ENCODE measurements at places on chromosomes 6 and 20.

DNA sequence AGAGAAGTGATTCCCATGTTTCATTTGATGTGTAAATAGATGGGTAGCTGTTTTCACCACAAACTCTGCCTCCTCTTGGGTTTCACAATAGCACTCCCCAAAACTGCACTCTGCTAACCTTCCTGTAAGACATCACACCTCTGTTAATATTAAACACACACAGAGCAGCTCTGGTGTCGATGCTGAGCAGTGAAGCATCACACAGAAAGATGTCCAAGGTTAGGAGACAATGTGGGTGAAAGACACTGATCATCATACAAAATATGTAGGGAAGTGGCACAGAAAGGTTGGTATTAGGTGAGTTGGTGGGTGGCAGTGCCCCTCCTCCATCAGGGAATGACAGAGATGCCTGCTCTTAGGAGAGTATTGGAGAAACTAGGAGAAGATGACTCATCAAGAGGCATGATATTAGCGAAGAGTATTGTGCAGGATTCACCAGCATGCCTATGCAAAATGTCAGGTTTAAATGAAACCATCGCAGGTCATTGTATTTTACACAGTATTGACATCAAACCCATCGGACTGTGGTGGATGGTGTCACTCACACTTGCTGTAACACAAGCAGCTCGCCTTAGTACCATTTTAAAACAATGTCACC is 199.7 kb downstream of the TBXT start:
- no peak for DNase-seq

- DNase-seq, result no peak
Observed at GRCh38 chr6:16591396-16592222, 169.7 kb downstream of the ATXN1 start.

GRCh38 chr6:7617801-7618764 is 28.1 kb downstream of the SNRNP48 start:
- DNase-seq, result no peak

DNA sequence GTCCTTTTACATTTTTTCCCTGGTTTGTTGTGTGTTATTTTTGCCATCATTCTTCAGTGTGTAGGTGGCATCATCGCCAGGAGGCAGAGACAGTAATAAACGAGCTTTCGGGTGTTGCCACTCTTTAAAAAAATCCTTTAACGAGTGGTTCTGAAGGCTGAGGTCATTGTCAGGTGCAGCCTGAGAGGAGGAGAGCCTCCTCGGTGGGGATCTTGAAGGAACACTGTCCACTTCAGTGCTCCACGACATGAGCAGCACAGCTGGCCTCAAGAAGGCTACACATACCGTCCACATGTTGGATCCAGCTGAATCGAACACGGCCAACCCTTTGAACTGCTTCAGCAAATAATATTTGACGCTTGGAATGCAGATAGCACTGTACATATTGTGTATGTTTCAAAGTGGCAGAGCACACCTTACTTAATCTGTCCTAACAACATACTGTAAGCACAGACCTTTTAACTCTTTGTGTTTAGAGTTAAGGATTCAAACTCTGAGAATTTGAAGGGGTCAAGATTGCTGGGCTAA is 48.0 kb upstream of the FOXQ1 start:
- no peak for DNase-seq

DNA sequence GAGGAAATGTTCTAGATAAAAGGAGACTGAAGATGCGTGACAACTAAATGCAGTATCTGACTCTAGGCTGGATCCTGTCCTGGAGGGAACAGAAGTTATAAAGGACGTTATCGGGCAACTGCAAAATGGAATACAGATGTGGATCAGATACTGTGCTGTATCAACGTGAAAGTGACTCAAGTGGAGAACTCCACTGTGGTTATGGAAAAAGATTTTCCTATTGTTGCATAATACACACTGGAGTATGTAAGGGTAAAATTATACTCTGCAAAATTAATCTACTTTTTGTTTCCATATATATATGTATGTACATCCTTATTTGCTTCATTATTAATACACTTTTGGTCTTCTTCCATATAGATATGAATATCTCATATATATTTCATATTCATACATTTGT is 654.0 kb downstream of the QKI start:
- DNase-seq, result no peak

- no peak for DNase-seq
Observed at GRCh38 chr6:22145376-22145775, 151.5 kb downstream of the PRL start.

DNA sequence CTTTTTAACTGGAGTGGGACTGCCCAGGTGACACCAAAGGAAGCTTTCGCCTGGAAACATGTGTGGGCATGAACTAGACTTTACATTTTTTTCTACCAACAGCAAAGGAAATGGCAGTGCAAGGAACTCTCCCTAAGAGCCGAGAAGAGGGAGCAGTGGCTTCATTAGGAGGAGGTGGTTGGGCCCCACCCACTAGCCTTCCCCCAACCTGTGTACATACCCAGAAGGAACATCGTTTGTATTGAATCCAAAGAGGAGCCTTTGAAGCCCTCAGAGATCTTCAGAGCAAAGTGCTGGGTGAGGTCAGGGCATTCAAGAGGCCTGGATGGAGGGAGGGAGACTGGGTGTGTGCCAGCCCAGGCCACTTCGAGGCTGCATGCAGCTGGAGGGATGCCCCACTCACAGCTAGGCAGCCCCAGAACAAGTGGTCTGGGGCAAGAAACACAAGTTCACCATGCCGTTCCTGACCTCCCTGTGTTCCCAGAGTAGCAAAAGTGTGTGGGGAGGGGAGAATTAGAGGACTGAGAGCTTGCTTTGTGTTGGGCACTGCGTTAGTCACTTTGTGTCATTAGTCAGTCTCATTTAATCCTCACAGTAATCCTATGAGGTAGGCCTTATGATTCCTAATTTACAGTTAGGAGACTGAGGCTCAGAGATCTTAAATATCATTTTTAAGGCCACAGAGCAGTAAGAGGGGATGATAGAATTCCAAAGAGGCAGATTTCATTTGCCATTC is 191.6 kb upstream of the SUPT3H start:
- DNase-seq, result no peak

GRCh38 chr20:31673943-31674463 is 36.3 kb downstream of the COX4I2 start:
- DNase-seq, result no peak

GRCh38 chr6:155782739-155783459 is 327.3 kb upstream of the NOX3 start:
- DNase-seq, result no peak

DNA sequence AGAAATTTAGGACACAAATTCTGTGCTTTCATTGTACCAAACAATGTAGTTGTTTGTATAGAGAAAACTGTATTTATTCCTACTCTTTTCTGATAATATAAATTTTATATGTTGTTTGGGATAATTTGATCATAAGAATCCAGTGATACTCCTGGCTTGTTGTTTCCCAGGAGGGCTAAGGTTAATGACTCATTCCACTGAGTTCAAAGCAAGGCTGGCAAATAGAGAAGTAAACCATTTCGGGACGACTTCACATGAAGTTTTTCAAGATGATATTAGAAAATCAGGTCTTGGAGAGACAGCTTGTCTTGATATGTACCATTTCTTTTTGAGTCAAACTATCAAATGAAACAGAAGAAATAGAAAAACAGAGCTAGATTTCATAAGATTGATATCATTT is 326.1 kb upstream of the CNR1 start:
- DNase-seq, result no peak

GRCh38 chr20:9160331-9160730 is 91.4 kb downstream of the PLCB4 start:
- DNase-seq, result no peak

DNA sequence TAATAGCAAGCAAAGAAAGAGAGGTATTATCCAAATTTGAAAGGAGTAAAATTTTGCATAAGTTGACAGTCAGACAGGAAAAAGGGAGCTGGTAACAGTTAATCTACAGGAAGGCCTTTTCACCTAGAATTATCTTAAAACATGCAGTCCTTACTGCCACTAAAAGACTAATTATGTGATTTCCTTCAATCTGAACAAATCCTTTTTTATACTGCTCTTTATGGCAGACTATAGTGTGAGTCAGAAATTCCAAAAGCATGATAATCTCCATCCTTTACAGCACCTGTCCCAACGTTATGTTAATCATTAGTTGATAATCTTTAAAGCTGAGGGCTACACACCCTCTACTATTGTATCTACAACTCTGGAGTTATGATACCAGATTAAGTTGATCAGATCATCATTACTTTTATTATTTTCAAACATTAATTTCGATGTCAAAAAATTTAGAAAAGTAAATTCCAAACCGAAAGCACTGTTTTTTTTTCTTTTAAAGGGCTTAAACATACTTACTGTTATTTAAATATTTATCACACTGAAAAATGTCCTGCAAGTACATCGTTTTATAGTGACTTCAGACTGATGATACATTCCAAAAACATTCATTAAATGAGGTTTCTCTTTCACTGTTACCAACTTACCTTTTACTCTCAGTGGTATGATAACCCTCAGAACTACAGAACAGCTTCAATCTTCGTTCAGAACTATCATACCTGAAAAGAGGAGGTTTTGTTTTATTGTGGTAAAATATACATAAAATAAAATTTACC is 33.2 kb upstream of the AKAP7 start:
- no peak for DNase-seq

GRCh38 chr20:57900226-57900905 is 190.6 kb upstream of the PMEPA1 start:
- DNase-seq, result no peak

DNA sequence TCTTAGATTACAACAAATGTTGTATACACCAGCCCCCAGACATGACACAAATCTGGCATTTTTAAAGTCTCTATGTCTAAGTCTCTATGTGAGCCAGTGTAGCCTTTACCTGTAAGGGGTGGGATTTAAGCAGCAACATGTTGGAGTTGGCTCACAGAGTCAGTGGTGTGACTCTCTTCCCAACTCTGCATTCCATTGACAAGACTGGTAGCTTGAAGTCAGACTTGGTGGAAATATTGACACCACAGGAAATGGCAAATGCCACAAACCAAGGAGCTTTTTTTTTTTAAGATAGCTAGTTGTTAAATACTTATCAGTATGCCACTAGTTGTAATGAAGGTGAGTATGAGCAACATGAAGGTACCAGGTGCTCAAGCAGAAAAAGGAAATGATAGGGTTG is 103.1 kb upstream of the SMLR1 start:
- DNase-seq, result no peak

DNA sequence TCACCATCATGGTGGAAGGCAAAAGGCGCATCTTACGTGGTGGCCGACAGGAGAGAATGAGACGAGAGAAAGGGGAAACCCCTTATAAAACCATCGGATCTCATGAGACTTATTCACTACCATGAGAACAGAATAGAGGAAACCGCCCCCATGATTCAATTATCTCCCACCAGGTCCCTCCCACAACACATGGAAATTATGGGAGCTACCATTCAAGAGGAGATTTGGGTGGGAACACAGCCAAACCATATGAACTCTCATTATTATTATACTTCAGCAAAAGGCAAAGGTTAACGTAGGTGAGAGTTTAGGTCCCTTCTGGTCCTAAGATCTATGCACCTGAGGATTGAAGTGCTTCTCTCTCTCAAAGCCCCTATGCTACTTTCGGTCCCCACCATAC is 2.4 kb upstream of the PFDN4 start:
- no peak for DNase-seq

- no peak for DNase-seq
Observed at GRCh38 chr20:24158281-24158680, 169.7 kb upstream of the GGTLC1 start.

GRCh38 chr6:85764844-85765243 is 122.2 kb upstream of the SYNCRIP start:
- no peak for DNase-seq

- DNase-seq, result no peak
Observed at GRCh38 chr6:158837684-158838625, 18.8 kb upstream of the EZR start.

DNA sequence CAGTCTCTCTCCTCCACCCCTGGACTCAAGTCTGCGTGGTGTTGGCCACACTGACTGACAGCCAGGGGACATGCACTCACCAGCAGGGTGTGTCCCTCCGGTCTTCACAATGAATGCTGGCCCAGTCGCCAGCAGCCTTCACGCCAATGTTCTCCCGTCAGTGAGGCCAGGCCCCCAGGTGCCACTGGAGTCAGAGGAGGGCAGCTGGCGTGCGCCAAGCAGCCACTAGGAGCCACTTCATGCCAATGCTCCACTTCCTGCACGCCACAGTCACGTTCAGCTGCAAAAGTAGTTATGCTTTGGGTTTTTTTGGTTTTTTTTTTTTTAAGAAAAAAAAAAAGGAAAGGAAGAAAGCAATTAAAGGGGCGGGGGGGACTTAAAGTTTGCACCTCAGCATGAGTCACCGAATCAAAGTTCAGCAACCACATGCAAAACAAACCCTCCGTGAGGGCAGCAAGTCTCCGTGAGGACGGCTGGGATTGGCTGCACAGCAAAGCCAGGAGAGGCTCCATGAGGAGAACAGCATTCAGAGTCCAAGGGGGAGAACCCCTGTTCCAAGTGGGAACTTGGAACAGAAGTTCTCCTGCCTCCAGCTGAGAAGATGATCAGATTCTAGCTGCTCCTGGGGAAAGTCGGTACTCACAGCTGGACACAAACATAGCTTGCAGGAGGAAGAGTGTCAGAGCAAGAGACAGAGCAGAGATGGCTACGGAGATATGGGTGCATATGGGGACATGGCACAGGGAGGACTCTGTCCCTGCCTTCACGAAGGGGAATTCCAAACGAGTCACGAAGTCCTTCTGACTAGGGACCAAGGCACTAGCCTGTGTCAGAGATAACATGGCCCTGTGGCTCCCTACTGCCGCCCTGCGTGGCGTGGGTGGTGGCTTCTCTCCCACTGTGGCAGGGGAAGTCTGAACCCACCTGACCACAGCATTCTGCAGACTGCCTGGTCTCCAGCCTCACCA is at the start of gene ZC3H12D:
Gene ZC3H12D, minus strand, starts transcription at position 282 of the 968 bp plus-strand sequence. CDS start 10,471 bp downstream, outside the sequence.
- DNase-seq, result no peak

- no peak for DNase-seq
Observed at GRCh38 chr20:50115041-50115512, 2.1 kb upstream of the UBE2V1 start.

DNA sequence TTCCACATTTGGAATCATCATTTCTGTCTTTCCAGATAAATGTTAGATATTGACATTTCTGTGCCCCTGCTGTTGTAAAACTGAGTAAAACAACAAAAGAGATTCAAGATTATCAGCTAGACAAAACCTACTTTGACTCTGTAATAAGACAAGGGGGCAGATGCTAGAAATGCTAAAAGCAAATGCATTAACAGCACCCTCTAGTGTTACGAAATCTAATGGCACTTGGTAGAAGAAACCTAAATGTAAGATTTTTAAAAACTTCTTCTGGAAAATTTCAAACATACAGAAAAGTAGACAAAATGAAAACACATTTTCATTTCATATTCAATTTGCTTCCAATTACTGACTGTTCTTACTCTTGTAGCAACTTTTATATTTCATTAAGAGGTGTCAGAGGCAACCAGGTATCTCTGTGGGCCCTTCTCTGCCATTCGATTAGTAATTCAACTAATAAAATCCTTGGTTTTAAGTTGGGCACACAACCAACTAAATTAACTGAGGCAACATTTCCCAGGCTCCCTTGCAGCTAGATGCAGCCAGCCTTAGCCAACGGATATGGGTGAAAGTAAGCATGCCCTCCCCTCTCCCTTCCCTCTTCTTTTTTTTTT is 45.0 kb downstream of the SLC23A2 start:
- DNase-seq, result peak; percentile 59

GRCh38 chr6:141267420-141267819 is 865.3 kb upstream of the GJE1 start:
- DNase-seq, result no peak
